Esophagus muscularis mucosa (tissue), 4 donors: ENCODE measurements at places on chromosomes 12 and 14. TPM values are rescaled to one million over a fixed set of nuclear protein-coding genes. Genes with fewer than 3 reads are reported as not detected.

DNA sequence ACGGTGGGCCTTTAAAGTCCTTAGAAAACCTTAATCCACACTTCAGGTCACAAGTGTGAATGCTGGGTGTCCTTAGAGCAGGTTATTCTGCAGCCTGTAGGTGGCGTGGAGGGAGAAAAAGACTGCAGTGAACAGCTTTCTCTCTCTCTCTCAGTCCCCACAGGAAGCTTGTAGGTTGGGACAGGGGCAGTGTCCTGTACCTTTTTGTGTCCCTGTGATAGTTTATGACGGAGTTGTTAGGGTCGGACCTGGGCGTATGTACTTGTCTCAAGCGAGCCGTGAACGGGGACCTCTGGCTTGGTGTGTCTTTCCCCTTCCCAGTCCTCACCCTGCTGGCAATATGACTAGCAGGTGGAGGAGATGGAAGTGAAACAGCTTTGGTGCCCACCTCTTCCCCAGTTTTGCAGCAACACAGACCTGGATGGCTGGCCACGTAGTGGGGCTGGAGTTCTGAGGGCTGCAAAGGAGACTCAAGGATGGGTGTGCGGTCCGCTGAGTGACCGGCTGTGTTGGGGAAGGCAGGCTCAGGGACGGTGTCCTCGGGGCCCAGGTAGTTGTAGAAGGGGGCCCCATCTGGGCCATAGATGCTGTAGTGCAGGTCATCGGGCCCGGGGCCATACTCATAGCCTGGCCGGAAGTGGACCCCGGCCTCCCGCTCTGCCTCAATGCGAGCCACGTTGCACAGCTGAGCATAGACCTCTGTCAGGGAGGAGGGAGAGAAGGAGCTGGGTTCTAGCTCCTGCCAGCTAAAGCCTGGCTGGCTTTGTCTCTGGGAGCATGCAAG is 8.9 kb downstream of the ISCA2 start:
- H3K36me3 ChIP-seq: peaks cover 4% of the 10 kb centered on the region
- no peak overlapping the region for H3K4me3 ChIP-seq
- no peaks in the 10 kb centered on the region for H3K27me3 ChIP-seq
- H3K4me1 ChIP-seq: no peaks in the 10 kb centered on the region

DNA sequence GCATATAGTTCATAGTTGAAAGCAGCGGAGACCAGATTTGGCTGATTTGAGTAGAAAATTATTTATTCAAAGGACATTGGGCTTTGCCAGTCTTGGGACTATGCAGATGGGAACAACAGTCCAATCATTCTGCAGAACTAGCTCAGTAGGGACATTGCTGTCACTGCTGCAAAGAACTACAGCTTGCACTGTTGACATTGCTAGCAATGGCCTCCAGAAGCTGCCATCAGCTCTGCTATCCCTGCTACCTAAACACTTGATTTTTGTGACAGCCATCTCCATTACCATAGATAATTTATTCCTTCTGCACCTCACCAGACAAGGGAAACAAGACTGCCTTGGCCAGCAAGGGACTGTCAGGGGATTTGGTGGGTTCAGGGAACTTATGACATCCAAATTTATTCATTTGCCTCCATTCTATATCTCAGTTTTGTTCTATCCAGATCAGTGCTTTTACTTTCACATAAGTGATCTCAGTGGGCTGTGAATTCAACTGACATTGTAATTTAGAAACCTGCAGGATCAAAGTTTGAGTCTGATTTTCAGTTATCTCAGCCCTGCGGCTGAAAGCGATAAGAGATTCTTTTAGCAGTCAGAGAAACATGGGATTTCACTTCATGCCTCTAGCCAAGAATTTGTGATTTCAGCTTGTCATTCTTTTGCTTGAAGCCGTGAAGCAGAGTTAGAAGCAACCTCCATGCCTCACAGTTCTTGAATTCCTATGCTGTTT is 136.7 kb upstream of the FBXO33 start:
- no peak for DNase-seq
- no peak overlapping the region for H3K4me3 ChIP-seq
- no peaks in the 10 kb centered on the region for H3K4me1 ChIP-seq
- H3K36me3 ChIP-seq: no peaks in the 10 kb centered on the region

DNA sequence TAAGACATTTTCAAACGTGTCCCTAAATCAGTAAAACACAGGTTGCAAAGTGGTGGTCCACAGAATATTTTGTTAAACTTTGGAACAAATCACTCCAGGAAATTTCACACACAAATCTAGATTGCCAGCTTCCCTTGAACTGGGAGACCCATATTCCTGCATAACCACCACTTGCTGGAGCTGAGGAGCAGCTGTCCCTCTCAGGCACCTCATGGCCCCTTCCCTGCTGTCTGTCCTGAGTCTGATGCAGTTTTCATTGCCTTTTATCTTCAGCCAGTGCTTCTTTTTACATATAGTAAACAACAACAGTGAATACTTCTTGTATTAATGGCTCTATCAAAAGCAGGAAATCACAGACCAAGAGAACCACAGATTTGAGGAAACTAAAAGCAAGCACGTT is 289.3 kb downstream of the MED13L start:
- H3K27me3 ChIP-seq: no peaks in the 10 kb centered on the region
- no peak for DNase-seq
- peaks cover 36% of the 10 kb centered on the region for H3K36me3 ChIP-seq
- H3K4me3 ChIP-seq: no peak overlapping the region

DNA sequence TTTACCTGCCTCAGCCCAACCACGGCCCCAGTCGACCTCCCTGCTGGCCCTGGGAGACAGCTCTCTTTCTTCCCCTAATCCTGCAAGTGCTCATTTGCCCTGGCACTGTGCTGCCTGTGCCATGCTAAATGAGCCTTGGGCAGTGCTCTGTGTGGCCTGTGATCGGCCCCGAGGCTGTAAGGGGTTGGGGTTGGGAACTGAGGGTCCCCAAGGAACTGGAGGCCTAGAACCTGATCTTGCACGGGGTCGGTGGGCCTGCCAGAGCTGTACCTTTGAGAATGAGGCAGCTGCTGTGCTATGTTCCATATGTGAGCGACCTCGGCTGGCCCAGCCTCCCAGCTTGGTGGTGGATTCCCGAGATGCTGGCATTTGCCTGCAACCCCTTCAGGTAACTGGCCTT is 2.8 kb downstream of the RNF31 start:
- H3K4me1 ChIP-seq: peaks cover 44% of the 10 kb centered on the region
- H3K36me3 ChIP-seq: peaks cover 37% of the 10 kb centered on the region
- DNase-seq: no peak
- H3K4me3 ChIP-seq: no peak overlapping the region

Gene RGS6
- 2.4 TPM for total RNA-seq

Gene VIPAS39
- total RNA-seq: 18.7 TPM

Gene SYCP3
- not detected for total RNA-seq

- H3K4me1 ChIP-seq: peaks cover 51% of the 10 kb centered on the region
- H3K36me3 ChIP-seq: no peaks in the 10 kb centered on the region
- H3K27me3 ChIP-seq: no peaks in the 10 kb centered on the region
- peak overlapping the region; percentile 21 for H3K4me3 ChIP-seq
- H3K27ac ChIP-seq: peak overlapping the region; percentile 84
- no peak for DNase-seq
Measured at GRCh38 chr14:32703183-32703621, 235.5 kb upstream of the NPAS3 start.

DNA sequence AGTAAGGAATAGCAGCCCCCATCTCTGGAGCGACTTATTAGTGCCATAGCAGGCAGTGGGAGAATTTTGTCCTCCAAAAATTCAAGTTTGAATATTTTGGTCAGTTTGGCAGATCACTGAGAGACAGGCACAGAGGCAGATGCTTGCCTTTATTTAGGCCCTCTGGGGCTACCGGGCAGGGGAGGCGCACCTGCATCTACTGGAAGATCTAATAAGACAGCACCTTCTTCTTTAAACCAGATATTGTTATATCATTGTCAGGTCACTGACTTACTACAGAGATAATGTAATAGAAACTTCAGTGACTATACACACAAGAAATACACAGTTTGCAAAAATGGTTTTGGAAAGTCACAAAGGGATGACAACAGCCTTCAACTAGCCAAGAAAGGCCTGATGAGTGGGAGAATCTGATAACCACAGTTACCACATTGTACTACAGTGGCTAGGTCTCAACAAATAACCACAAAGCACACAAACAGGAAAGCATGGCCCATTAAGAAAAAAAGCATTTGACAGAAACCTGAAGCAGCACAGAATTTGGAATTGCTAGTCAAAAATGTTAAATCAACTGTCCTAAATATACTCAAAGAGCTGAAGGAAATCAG is 56.8 kb downstream of the CDK17 start:
- peaks cover 33% of the 10 kb centered on the region for H3K4me1 ChIP-seq
- no peak overlapping the region for H3K27ac ChIP-seq
- DNase-seq: no peak
- H3K27me3 ChIP-seq: no peaks in the 10 kb centered on the region
- no peaks in the 10 kb centered on the region for H3K36me3 ChIP-seq

Gene POTEG
- total RNA-seq: not detected

DNA sequence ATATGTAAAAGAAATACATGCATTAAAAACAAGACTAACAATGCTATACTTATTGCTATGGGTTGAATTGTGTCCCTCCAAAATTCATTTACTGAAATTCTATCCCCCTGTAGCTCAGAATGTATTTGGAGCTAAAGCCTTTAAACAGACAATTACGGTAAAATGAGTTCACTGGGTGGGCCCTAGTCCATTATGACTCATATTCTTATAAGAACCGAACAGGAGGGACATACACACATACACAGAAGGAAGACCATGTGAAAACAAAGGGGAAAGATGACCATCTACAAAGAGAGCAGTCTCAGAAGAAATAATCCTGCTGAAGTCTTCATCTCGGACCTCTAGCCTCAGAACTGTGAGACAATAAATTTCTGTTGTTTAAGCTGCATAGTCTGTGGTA is 77.1 kb upstream of the ANKS1B start:
- H3K36me3 ChIP-seq: peaks cover 24% of the 10 kb centered on the region
- H3K27ac ChIP-seq: no peak overlapping the region
- H3K4me1 ChIP-seq: no peaks in the 10 kb centered on the region
- H3K27me3 ChIP-seq: no peaks in the 10 kb centered on the region

Gene CCDC177
- total RNA-seq: not detected

Gene GPR68
- total RNA-seq: 1.3 TPM

DNA sequence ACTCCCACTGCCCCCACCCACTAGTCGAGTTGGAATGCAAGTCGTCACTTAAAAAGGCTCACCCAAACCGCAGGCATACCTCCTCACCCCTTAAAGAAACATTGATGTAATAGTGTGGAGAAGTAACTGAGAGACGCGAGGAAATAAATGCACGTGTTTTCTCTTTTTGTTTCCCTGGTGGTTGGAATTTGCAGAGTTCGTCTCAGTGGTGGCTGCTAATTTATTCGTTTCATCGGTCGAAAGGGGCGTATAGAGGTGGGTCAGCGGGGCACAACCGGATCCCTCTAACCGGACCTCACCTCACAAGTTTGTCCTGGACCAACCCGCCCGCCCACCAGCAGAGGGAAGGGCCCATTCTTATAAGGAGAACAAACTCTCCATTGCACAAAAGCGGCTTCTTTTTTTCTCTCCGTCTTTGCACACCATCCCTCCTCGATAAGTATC is 5.0 kb upstream of the NPAS3 start:
- no peaks in the 10 kb centered on the region for H3K36me3 ChIP-seq
- H3K27ac ChIP-seq: peak overlapping the region; percentile 71
- peak overlapping the region; percentile 75 for H3K4me3 ChIP-seq

- no peak overlapping the region for H3K27ac ChIP-seq
- no peaks in the 10 kb centered on the region for H3K27me3 ChIP-seq
- H3K4me3 ChIP-seq: no peak overlapping the region
Measured at GRCh38 chr14:75559451-75560222, 18.8 kb upstream of the FLVCR2 start.

DNA sequence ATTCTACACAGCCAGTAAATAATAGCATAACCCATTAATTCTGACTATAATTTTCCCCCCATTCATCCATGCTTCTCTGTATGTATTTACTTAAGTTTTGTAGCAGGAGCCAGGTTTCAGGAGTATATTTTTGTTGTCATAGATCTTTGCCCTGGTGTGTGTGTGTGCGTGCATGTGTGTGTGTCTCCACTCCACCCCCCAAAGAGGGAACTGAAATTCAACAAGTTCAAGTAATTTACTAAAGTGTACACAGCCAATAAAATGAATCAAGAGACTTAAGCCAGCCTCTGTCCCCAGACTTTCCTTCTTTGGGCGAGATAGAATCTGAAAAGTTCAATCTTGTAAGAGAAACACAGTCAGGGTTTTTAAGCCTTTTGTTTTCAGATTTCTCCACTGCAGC is 792.0 kb downstream of the MED13L start:
- no peak for DNase-seq
- no peak overlapping the region for H3K4me3 ChIP-seq
- H3K4me1 ChIP-seq: no peaks in the 10 kb centered on the region
- no peaks in the 10 kb centered on the region for H3K27me3 ChIP-seq

- no peak overlapping the region for H3K27ac ChIP-seq
- no peaks in the 10 kb centered on the region for H3K27me3 ChIP-seq
- H3K4me3 ChIP-seq: no peak overlapping the region
- no peaks in the 10 kb centered on the region for H3K4me1 ChIP-seq
Measured at GRCh38 chr12:64270411-64270810, 48.3 kb upstream of the KICS2 start.

DNA sequence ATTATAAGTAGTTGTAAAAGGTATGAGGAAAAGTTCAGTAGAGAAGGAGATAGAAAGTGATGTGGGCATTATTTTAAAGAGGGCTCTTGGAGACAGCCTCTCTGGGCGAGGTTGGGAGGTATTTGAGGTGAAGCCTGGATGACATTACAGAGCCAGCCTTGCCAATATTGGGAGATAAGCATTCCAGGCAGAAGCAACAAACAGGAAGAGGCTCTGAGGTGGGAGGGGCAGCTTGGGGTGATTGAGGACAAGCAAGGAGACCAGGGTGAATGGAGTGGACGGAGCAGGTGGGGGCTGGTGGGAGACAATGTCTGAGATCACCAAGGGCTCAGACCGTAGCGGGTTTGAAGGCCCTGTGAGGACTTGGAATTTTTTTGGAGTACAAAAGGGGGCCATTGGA is 87.3 kb downstream of the DYRK2 start:
- no peak for DNase-seq
- no peak overlapping the region for H3K4me3 ChIP-seq
- H3K27me3 ChIP-seq: no peaks in the 10 kb centered on the region
- no peaks in the 10 kb centered on the region for H3K4me1 ChIP-seq

Gene PAN2
- 17.4 TPM for total RNA-seq

GRCh38 chr14:64760146-64760755 is 56.0 kb downstream of the PLEKHG3 start:
- no peak overlapping the region for H3K27ac ChIP-seq
- peaks cover 57% of the 10 kb centered on the region for H3K4me1 ChIP-seq
- no peak overlapping the region for H3K4me3 ChIP-seq
- H3K27me3 ChIP-seq: no peaks in the 10 kb centered on the region
- H3K36me3 ChIP-seq: no peaks in the 10 kb centered on the region

Gene ING4
- 58.3 TPM for total RNA-seq

DNA sequence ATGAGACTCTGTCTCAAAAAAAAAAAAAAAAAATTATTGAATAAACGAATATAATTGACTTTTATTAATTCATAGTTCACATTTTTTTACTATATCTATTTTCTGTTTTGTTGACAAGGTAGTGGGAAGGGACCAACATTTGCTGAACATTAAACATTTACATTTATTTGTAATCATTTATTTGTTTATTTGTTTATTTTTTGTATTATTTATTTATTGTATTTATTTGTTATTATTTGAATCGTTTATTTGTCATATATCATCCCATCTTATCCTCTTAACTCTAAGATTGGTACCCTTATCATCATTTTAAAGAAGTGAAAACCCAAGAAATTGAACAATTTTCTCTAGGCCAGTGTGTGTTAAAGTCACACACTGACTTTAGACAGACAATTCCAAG is 101.5 kb downstream of the SYT1 start:
- H3K36me3 ChIP-seq: no peaks in the 10 kb centered on the region
- H3K4me1 ChIP-seq: no peaks in the 10 kb centered on the region
- no peak for DNase-seq
